ENCODE measurements at places on chromosomes 16 and 17.

DNA sequence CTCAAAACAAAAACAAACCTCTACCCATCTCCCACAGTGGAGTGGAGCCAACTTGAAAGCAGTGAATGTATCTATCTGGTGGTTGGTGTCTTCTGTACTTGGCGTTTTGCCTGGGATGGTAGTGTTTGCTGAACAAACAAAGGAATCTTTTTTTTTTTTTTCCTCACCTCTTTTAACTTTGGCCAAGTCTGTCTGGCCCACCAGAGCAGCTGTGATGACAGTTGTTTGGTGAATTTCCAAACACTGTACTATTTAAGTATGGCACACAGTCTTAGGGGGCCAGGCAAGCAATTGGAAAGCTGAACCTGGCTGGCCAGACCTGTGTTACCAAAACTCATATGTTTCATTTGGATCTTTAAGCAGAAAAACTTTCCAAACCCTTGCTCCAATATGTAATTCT is 101.8 kb upstream of the CDH13 start:
- DNase-seq, result no peak

- no peak for DNase-seq
These were observed 36.9 kb downstream of the METRNL start for GRCh38 chr17:83116311-83116771.

DNA sequence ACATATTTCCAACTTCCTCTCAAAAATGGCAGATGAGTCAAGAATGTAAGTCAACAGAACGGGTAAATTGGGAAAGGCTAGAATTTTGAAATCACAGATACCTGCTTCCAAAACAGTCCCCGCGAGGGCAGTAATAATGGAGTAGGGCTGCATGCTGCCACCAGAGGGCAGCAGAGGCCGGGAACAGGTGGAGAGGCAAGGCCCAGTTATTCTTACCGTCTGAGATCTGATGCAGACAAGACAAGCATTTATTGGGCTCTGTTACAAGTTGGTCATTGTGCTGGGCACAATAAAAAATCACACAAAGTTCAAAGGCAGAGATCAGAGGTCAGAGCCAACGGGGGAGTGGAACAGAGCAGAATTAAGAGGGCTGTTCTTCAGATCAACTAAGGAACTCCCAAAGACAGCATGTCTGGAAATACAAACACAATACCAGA is 8.8 kb upstream of the MLKL start:
- DNase-seq, result peak; percentile 81

DNA sequence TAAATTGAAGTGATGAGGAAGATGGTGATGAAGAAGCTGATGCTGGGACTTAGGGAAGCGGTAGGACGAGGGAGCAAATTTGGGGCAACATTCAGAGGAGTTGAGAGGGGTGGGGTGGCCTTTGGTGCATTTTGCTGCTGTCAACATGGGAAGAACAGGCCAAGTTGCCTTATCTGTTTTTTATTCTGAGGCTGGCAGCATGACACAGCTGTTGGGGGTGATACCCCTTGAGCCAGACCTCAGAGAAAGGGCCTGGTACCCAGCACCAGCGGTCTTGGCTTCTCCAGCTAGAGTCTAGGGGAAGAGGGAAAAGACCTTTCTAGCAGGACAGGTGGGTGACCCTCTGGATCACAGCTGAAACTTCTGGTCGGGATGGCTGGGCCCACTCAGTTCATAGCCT is 4.6 kb downstream of the IGFBP4 start:
- no peak for DNase-seq

- DNase-seq, result no peak
These were observed 1.2 kb upstream of the AKAP10 start for GRCh38 chr17:19978805-19979211.

DNA sequence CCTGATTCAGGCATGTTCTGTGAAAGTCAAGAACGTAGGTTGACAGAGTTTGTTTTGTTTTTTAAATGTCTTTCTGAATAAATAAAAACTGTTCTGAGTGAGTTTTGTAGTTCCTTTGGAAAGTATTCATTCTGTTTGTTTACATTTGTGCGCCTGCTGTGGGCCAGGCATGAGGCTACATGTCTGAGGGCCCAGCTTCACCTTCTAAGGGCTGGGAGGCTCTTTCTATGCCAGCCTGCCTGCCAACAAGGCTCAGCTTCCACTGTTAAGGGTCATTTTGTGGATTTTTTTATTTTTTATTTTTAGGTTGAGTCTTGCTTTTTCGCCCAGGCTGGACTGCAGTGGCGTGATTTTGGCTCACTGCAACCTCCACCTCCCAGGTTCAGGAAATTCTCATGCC is 6.1 kb downstream of the WWOX start:
- DNase-seq, result no peak
